ENCODE measurements at places on chromosomes 1 and 21.

DNA sequence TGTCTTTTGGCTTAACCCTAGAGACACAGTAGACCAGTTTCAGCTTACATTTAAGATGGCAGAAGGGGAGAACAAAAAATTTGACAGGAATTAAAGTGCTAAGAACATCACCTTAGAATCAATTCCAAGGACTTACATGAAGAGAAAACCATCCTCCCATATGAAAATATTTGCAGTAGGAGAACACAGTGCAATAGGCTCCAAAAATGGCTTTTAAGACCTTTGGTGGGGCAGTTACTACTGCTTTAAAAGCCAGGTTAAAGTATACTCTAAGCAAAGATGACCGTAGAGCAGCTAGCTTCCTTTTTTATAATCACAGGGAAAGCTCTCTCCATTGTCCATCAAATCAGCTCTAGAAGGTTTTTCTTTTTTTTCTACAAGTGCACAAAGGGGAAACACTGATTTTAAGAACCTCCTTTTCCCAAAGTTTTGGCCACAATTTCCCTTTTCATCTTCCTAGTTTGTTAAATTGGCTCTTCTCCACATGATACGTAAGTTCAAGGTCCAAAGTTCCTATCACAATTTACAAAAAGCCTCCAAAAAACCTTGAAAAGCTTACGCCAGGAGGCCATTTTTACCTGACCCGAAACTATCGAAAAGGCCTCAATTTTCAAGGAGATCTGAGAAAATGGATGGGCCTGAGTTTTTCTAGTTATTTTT is 3.3 kb downstream of the TXNIP start:
- DNase-seq = no peak

DNA sequence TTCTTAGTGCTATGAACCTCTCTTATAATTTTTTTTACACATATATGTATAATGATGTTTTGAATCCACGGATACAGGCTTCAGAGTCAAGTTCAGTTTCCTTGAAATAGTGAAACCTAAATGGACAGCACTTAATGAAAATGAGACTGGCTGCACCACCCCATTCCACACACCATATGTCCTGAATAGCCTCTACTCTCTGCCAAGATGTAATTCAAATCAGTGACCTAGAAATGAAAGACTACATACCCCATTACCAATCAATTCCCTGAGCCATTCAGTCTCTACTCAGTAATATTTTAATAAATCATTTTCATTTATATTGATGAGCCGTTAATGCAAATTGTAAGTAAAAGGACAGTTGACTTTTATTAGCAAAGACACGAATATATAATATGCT is 614.9 kb upstream of the TMPRSS15 start:
- no peak for DNase-seq

DNA sequence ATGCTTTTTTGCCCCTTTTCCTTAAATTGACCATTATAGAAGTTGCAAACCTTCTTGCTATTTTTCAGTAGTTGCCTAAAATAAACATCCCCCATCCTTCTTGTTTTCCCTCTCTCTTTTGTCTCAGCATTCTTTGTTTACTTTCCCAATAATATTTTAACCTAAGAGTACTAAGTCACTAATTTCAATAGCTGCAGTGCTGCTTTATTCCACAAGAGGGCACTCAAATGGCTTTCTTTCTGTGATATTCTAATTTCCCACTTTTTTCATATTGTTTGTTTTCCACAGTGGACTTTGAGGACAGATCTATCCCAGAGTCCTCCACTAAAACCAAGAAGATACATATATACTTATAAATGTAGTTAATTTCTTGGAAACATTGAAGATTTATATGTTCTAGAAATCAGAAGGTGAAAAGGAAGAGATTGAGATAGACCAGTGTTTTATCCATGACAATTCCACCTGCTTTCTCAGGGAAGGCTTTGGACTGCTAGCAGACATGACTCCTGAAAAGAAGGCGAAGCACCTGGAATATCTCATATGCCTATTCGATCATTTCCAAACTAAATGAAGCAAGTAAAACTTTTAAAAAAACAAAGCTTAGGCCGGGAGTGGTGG is 104.8 kb upstream of the GRIK1 start:
- no peak for DNase-seq

GRCh38 chr1:90220941-90221693 is 226.2 kb downstream of the ZNF326 start:
- DNase-seq = no peak

GRCh38 chr1:174652569-174653280 is 205.0 kb downstream of the GPR52 start:
- no peak for DNase-seq

DNA sequence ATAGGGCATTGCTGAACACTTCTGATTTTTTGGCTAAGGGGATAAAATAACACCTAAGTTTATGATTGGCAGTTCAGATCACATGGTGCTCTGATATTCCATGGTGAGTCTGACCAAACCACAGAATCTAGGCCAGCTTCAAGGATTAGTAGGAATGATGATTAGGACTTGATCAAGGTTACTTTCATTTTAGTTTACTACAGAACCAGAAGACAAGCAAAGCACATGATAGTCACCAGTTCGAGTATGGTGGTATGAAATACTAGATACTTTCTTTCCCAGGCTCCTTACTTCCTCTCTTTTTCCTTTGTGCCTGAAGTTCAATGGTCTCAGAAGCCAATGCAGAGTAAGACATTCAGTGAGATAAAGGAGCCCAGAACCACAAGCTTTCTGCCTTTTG is 26.6 kb downstream of the S100A10 start:
- DNase-seq = no peak

GRCh38 chr1:153735090-153735420 is 7.2 kb downstream of the INTS3 start:
- no peak for DNase-seq

DNA sequence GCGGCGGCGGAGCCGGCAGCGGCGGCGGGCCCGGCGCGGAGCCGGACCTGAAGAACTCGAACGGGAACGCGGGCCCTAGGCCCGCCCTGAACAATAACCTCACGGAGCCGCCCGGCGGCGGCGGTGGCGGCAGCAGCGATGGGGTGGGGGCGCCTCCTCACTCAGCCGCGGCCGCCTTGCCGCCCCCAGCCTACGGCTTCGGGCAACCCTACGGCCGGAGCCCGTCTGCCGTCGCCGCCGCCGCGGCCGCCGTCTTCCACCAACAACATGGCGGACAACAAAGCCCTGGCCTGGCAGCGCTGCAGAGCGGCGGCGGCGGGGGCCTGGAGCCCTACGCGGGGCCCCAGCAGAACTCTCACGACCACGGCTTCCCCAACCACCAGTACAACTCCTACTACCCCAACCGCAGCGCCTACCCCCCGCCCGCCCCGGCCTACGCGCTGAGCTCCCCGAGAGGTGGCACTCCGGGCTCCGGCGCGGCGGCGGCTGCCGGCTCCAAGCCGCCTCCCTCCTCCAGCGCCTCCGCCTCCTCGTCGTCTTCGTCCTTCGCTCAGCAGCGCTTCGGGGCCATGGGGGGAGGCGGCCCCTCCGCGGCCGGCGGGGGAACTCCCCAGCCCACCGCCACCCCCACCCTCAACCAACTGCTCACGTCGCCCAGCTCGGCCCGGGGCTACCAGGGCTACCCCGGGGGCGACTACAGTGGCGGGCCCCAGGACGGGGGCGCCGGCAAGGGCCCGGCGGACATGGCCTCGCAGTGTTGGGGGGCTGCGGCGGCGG is 1.0 kb downstream of the ARID1A start:
- peak; percentile 31 for DNase-seq

DNA sequence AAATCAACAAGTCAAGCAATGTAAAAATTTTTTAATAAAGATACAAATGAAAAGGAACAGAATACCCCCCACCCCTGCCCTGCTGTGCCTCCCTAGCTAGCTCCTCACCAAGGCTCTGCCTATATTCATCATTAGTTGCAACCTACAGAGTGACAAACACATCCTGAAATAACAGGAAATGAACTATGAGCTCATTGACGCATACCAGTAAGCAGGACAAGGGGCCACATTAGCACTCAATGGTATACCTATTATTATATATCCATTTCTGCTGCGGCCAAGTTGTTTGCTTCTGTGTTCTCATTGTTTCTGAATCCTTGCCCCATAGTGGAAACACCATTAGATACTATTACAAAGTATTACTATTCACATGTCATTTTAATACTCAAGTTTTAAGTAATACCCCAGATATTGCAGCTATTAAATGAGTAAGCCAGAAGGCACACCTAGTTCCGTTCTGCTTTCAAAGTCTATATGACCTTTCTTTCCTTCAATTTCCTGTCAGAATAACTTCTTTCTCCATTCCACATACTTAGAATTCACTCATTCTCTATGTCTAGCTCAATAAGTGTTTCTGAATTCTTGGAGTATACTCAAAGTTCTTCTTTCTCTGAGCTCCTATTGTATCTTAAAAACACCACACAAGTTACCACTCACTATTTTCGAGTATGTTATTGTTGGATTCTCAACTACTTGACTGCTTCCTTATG is 1214.9 kb downstream of the PLA2G4A start:
- DNase-seq = no peak

DNA sequence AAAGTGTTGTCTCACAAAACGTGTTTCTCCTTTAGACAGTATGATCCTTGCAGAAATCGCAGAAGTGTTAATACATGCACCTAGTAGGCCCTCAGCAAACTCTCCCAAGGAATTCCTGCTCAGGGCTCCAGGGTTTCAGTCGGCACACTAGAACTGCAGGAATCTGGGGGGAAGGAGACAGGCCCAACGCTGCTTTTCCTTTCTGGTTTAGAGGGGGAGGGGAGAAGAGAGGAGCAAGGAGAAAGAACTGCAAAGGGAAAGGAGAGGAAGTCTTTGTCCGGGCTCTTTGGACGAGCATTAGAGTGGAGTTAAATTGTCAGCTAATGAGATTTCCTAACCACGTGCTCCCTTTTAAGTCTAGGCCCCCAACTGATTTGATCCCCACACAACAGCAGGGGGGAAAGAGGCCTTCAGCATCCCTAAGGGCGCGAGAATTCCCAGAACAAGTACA is 103.7 kb upstream of the SOD1 start:
- no peak for DNase-seq

- no peak for DNase-seq
Measured at GRCh38 chr21:17854745-17855144, 35.6 kb upstream of the C21orf91 start.

- no peak for DNase-seq
Measured at GRCh38 chr1:45018599-45019230, 6.7 kb downstream of the UROD start.

DNA sequence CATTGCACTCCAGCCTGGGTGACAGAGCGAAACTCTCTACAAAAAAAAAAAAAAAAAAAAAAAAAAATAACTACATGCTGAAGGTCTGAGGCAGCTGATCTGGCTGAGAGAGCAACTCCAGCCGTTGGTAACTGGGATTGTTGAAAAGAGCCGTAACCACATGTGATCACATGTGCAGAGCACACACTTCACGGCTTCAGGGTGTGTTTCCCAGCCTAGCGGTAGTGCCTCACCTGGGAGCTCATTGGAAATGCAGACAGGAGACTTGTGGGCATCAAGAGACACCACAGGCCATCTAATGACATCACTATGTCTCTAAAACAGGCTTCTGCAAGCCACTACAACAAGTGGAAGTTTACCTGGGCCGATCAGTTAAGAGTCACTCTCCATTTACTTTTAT is 11.8 kb upstream of the OTUD7B start:
- DNase-seq = no peak

- no peak for DNase-seq
Measured at GRCh38 chr1:9558946-9559545, 19.8 kb downstream of the SLC25A33 start.

- DNase-seq = no peak
Measured at GRCh38 chr1:185864889-185865517, 130.8 kb downstream of the HMCN1 start.

DNA sequence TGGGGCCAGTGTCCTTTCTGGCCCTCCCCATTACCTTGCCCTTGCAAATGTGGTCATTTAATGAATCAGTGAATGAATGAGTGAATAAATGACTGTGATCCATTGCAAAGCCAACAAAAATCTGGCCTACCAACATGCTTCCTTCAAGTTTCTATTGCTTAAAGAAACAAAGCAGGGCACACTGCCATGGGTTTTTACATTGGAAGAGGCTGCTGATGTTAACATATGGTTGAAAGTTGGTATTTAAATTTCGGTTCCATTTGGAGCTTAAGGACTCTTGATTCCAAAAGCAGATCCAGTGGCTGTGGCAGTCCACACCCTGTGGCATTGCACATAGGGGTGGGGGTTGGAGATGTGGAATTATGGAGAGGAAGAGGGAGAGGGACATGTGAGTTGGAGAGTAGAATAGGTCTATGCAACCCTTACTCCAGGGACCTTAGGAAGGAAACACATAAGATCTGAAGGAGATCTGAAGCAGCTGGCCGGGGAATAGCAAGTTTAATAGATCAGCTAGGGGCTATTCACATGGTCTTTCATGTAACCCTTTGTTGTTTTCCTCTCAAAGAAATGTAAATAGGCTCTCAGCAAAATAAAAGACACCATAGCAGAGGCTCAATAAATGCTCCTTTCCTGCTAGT is 7.2 kb downstream of the ABCA4 start:
- no peak for DNase-seq

GRCh38 chr1:54463259-54464030 is 57.3 kb upstream of the SSBP3 start:
- no peak for DNase-seq

DNA sequence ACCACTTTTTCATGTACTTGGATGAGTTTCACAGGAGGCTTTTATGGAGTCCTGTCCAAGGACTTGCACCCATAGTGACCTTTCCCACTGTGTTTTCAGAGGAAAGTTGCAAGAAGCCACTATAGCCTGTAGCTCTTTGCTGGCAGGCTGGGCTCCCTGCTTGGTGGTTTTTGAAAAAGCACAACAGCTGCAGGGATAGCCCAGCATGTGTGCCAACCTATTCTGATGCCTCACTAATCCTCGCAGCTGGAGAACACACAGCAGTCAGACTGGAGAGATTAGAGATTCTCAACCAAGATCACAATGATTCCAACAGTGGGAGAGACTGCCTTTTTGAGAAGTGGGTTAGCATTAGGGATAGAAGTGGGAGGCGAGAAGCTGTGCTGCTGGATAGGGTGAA is 24.1 kb upstream of the ARHGEF11 start:
- DNase-seq = no peak

GRCh38 chr1:100474834-100475233 is 63.1 kb upstream of the GPR88 start:
- no peak for DNase-seq

- no peak for DNase-seq
Measured at GRCh38 chr1:26775666-26776065, 12.1 kb upstream of the PIGV start.

DNA sequence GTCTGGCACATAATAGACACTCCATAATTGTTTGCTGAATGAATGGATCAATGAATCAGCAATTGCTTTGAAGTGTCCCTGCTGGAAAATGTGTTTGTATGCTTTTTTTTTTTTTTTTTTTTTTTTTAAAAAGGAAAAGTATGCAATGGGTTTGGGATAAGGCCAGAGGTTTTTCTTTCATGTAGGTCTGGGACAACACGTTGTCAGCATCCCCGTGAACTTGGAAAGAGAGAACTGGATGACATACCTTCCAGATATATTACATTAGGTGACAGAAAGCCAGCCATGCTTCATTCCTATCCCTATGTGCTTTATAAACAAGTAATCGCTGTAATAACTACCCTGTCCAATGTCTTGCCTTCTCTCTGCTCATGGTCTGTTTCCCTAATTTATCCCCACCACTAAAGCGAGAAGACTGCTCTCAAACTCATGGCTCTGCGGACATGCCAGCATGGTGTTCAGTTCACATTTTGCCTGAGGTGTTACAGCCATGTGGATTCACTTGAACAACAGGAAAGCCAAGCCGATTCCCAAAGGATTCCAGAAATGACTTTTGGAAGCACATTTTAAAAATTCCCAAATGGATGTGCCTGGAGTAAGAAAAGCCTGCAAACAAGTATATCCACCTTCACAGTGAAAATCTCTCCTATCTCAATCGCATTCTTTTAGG is 34.8 kb upstream of the GREM2 start:
- no peak for DNase-seq

GRCh38 chr1:15966956-15967344 is 9.0 kb downstream of the ZBTB17 start:
- no peak for DNase-seq
